ENCODE measurements at places on chromosomes 7 and 10.

GRCh38 chr10:20768843-20769242 is 128.3 kb downstream of the NEBL start:
- DNase-seq = no peak

- DNase-seq = no peak
Observed at GRCh38 chr7:1095621-1096155, 7.8 kb downstream of the GPER1 start.

GRCh38 chr7:123500878-123501489 is 33.4 kb downstream of the IQUB start:
- DNase-seq = no peak

GRCh38 chr7:81007051-81007450 is 88.2 kb upstream of the SEMA3C start:
- no peak for DNase-seq

- DNase-seq = no peak
Observed at GRCh38 chr10:28403090-28403489, 100.2 kb upstream of the MPP7 start.

DNA sequence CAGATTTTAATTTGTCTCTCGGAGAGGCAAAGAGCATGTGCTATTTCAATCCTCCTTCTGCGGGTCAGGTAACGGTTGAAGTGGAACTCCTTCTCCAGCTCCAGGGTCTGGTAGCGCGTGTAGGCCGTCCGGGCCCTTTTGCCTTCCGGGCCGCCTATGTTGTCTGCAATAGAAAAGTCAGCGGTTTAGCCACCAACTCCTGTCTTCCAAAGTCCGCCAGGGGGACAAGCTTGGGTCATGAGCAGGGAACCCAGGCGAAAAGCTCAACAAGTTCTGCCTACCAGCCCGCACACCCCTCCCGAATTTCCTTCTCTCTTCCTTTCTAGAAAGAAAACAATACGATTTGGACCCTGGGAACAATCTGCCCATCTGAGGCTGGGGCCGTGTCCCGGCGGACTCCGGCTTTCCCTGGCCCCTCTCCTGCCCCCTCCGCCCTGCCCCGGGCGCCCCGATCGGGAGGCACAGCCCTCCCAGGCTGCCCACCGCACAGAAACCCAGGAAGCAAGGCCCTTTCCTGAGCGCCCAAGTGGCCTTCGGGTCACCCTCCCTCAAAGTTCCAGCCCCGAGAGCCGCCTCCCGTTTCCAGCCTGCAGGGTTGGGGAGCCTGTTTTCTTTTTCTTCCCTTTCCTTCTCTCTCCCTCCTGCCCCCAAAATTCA is 1.4 kb downstream of the HOXA5 start:
- no peak for DNase-seq

DNA sequence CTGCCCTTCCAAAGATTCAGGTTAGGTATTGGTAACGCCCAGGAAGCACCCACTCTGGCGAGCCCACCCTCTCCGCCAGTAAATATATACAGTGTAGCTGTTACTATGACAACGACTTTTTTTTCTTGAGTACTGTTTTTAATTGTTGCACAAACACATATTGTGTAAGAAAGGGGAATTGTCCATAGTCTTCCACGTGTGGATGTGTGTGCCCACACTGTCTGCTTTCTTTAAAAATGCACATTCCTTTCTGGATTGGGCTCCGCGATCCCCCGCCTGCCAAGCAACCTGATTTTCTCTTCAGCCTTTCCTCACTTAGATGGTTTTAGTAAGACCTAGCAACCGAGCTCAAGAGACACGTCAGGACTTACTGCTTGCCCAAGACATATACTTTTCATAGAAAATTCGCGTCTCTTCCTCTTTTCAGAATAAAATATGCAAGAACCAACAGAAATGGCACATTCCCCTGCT is 247.8 kb downstream of the EBF3 start:
- no peak for DNase-seq
